Right renal cortex interstitium (tissue), 3 donors: ENCODE measurements at places on chromosomes 2 and 18. TPM values are rescaled to one million over a fixed set of nuclear protein-coding genes. Genes with fewer than 3 reads are reported as not detected.
A peak's percentile ranks its signal among the peaks of the same experiment; 100 is the strongest.

SERPINB13 gene
- polyA plus RNA-seq = not detected

ARL4C gene
- 49.2 TPM for polyA plus RNA-seq

GREB1L gene
- polyA plus RNA-seq = 2.3 TPM

GCFC2 gene
- polyA plus RNA-seq = 50.5 TPM

CD302 gene
- polyA plus RNA-seq = 14.0 TPM

SLC19A3 gene
- polyA plus RNA-seq = 9.3 TPM

FHOD3 gene
- polyA plus RNA-seq = 39.8 TPM

RGPD8 gene
- polyA plus RNA-seq = 1.9 TPM

ST8SIA3 gene
- not detected for polyA plus RNA-seq

STPG4 gene
- polyA plus RNA-seq = not detected

ABCG8 gene
- polyA plus RNA-seq = 0.79 TPM

RSAD2 gene
- 4.5 TPM for polyA plus RNA-seq

DNA sequence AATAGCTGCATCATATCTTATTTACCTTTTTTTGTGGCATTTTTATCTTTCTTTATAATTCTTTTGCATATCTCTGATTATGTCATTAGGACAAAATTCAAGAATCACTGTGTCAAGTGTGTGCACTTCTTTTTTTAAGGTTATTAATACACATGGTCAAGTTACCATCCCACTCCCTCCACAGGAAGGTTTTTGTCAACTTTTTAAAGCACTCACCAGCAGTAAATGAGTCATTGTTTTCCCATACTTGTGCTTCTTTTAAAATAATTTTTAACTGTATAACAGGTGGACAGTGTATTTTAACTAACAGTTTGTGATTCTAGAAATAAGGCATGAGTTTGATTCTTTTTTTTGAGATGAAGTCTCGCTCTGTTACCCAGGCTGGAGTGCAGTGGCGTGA is 45.7 kb upstream of the FAM171B start:
- DNase-seq = no peak

- DNase-seq = no peak
Measured at GRCh38 chr18:24486684-24487083, 26.2 kb downstream of the HRH4 start.

DNA sequence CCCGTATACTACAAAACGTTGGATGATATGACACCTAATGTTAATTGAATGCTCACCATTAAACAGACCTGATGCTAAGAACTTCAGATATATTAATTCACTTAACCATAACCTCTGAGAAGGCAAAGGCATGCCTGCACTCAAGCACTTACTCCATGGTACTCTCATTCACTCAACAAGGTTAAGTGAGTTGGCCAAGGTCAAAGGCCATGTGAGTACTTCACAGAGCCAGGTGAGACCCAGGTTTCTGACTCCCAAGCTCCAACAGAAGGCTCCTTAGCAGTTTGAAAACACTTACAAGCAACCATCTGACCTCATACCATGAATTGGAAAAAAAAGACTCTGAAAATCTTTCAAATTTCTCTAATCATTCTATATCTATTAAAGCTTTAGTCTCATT is 198.8 kb downstream of the L3MBTL4 start:
- no peak for DNase-seq

- DNase-seq = no peak
Measured at GRCh38 chr2:47119001-47119400, 36.1 kb downstream of the STPG4 start.

DNA sequence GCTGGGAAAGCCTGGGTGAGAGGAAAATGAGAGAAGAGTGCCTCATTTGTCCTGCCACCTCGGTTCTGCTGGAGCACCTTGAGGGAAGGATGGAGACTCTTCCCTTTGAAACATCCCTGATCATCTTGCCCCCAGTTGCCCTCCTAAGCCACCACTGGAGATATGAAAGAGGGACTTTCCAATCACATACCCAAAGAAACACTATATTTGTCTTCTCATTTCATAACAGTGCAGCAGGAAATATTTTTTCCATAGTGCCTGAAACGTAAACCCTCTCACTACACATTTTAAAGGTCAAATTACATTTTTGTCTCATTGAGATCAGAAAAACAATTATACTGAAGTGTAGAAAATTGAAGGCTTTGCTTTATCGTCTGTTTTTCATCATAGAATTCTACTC is 63.3 kb downstream of the KCTD18 start:
- no peak for DNase-seq

DNA sequence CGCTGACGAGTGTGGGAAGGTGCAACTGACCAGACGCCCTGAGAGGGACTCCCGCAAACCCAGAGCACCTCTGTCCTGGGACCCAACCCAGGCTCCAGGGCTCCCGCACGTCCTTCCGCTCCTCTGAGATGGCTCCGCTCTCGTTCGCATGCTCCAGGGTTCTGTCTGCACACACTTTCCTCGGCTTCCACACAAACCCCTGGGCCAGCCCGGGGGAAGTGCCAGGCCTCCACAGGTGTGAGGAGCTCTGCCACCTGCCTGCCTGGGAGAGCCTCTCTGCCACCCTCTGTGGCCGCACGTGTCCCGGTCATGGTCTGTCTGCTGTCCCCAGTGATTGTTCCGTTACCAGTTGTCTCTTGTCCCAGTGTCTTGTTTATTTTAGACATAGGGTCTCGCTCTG is 222.9 kb downstream of the HDAC4 start:
- DNase-seq = no peak

DNA sequence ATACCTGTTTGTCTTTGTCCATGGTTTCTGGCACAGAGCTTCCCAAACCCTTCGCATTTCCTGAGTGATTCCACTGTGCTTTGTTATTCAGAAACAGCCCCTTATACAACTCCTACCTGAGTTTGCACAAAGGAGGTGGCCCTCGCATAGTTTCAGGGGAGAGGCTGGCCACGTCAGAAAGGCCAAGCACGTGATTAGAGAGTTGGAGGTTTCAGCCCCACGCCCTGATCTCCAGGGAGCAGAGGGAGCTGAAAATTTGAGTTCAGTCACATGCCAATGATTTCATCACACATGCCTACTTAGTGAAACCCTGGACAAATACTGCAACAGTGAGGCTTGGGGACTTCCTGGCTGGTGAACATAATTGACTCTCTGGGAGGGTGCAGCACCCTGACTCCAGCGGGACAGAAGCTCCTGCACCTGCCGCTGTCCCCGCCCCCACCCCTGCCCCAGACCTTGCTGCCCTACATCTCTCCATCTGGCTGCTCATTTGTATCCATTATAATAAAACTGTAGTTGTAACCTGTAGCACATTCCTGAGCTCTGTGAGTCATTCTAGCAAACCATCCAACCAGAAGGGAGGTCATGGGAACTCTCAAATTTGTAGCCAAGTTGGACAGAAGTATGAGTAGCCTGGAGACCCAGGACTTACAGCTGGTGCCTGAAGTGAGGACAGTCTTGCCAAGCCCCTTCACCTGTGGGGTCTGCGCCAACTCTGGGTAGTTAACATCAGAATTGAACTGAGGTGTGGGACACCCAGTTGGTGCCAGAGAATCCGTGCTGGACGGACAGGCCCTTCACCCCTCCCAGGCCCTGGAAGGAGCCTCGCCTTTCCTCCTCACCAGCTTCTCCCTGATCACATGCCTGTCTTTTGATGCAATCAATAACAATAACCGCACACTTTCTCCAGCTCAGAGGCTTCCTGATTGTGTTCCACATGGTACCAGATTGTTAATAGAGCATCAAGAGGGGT is 224.3 kb downstream of the ANAPC1 start:
- peak; percentile 55 for DNase-seq

DNA sequence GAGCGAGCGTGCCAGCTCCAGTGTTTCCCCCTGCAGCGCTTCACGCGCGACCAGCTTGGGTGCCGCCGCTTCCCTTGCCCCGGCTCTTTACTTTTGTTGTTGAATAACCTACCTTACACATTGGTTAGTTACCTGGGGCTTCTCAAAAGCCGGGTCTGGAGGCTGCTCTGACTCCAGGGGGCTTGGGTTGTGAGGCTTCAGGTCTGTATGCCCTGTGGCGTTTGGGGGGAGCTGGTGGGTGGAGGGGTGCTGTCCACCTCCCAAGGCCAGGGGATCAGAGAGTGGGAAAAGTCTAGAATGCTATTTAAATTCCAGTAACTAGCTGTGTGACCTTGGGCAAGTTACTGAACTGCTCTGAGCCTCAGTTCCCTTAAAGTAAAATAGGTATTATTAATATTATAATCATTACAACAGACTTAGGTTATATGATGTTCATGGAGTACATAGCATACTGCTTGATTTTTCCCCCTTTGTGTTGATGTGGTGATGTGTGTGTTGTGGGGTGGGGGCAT is 770 bp downstream of the LYPD6B start:
- DNase-seq = no peak

DNA sequence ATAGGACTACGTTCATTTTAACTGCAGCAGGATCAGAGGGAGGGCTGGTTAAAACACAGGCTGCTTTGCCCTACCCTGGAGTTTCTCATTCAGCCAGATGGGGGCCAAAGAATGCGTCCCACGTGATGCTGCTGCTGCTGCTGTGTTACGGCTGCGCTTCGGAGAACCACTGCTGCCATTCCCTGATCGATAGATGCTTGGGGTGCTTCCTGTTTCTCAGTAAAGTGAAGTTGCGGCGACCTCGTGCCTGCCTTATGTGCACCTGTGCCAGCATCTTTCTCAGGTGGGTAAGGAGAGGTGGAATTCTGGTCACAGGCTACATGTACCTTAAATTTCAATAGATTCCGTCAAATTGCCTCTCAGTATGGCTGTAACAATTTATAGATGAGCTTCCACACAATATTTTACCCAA is 24.7 kb upstream of the TOGARAM2 start:
- no peak for DNase-seq

- no peak for DNase-seq
Measured at GRCh38 chr2:17804358-17804757, 11.9 kb upstream of the MSGN1 start.

DNA sequence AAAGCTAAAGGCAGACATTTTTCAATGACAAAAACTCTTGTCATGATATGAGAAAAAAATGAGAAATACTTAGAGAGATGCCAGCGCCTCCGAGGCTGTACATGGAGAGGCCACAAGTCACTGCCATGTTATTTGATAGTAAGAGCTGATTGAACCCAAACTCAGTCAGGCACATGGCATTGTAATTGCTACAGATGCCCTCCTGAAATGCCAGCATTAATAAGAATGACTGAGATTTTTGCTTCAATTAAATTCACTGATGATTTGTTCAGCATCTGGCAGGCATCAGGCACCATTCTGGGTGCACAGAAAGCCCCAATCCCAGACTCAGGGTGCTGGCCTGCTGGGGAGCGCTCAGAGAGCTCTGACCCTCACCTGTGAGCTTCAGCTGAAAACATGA is 129.0 kb upstream of the PXDN start:
- no peak for DNase-seq

GRCh38 chr18:42011053-42011452 is 56.0 kb downstream of the PIK3C3 start:
- no peak for DNase-seq

DNA sequence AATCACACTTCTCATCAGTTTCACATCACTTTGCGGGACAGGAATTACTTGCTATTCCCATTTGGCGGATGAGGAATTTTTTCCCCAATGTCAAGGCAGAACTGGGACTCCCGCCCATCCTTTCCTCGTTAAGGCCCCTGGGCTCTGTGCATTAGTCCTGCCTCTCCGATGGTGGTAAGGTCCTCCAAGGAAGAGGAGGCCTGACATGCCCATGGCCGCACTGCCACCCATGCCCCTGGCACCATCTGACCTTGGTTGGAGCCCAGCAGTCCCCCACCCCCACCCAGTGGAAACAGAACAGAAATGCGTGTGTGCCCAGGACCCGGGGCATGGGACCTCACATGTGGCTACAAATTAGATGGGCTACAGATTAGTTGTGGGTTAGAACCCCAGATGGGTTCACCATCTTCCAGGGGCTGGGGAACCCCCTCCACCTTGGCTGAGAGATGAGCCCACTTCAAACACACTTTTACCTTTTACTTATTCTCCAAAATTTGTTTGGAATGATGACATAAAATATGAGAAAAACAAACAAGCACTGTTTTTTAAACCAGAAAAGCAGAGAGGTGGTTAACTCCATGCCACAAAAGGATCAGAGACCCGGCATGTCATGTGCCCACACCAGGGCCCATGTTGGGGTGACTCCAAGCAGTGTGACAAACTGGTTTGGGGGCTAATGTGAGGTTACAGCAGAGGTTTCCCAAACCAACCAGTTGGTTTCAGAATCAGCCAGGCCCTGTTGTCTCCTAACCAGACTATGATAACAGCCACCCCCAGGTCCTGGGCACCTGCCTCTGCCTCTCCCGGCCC is 11.0 kb upstream of the DUSP2 start:
- no peak for DNase-seq

DNA sequence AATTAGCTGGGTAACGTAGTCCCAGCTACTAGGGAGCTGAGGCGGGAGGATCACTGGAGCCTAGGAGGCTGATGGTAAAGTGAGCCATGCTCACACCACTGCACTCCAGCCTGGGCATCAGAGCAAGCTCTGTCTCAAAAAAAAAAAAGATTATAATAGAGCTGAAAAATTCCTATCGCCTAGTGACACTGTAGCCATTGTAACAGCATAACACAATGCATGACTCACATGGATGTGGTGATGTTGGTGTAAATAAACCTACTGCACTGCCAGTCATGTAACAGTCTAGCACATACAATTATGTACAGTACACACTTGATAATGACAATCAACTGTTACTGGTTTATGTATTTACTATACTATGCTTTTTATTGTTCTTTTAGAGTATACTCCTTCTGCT is 39.6 kb downstream of the MGAT4A start:
- DNase-seq = no peak

DNA sequence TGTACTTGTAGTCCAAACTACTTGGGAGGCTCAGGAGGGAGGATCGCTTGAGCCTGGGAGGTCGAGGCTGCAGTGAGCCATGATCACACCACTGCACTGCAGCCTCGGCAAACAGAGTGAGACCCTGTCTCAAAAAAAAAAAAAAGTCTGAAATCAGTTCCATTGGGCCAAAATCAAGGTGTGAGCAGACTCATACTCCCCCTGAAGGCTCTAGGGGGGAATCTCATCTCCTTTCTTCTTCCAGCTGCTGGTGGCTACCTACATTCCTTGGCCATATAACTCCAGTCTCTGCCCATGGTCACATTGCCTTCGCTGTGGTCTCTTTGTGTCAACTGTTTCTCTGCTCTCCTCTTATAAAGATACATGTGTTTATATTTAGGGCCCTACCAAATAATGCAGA is 234.0 kb downstream of the LRRTM1 start:
- no peak for DNase-seq

- no peak for DNase-seq
Measured at GRCh38 chr2:164910101-164910899, 45.0 kb downstream of the SLC38A11 start.
